ENCODE measurements at places on chromosomes 3 and 15.

GRCh38 chr3:155037508-155038202, 42.5 kb upstream of the MME start:
- no peak for DNase-seq

DNA sequence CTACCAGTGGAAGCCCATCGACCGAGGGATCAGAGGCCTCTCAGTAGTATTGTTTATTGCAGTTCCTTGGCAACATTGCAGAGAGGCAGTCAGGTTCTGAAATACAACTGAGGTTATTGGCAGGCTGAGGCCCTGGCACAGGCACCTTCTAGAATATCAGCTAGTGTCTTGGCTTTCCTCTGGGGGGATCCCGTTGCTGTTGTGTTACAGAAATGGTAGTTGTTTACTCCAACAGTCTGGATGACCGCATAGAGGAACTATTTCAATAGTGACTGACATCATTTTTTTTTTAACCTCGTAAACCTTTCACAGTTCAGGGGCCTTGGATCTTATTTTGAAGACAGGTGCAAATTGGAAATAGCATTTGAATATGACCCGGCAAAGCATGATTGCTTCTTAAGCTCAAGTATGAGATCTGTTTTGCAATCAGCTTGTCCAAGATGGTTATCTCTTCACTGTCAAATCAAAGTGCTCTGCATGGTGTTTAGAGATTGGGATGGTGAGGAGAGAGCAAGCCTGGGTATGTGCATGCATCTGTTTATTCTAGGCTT, 63.9 kb downstream of the PGPEP1L start:
- peak; percentile 40 for DNase-seq

DNA sequence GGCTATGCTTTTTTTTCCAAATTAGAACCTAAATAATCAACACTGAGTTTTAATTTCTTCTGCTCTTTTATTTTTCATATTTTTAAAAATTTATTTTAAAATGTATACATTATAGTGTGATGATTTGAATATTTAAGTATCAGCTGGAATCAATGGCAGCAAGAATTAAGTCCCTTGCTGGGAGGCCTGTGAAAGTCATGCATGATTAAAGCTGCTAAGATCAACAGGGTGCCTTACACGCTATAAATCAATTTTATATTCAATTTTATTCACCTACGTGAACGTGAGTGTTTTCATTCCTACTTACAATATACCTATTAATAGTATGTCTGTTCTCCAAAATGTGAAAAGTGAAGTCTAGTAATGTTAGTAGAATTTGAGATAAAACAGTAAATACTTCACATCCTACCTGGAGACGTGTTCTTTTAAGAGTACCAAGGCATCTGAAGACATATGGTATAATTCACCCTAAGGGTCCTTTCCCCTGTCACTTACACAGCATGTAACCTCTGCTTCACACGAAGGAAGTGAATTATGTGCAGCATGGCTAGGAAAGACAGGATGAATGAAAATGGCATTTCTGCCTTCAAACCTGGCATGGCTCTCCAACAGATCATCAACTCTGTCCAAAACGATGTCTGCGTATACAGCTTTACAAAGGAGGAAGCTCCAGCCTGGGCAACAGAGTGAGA, 640.4 kb upstream of the ROBO1 start:
- DNase-seq, result no peak

- DNase-seq, result peak; percentile 93
Measured at GRCh38 chr3:45123581-45124269, 22.5 kb downstream of the CDCP1 start.

- no peak for DNase-seq
Measured at GRCh38 chr3:46091741-46092701, 64.7 kb upstream of the XCR1 start.

DNA sequence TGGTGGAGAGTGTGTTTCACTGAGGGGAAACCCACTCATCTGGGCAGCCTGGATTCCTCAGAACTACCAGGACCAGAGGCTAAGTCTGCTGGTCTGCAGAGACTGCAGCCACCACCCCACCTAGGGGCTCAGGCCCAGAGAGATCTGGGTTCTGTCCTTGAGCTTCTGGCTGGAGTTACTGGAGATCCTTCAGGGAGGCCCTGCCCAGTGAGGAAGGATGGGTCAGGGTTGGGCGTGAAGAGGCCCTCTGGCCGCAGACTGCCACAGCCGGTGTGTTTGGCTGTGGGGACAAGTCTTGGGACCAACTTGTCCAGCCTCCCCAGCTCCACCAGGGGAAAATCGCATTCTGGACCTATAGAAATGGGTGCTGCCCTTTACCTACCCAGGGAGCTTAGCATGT, 235.3 kb upstream of the CBLB start:
- no peak for DNase-seq

DNA sequence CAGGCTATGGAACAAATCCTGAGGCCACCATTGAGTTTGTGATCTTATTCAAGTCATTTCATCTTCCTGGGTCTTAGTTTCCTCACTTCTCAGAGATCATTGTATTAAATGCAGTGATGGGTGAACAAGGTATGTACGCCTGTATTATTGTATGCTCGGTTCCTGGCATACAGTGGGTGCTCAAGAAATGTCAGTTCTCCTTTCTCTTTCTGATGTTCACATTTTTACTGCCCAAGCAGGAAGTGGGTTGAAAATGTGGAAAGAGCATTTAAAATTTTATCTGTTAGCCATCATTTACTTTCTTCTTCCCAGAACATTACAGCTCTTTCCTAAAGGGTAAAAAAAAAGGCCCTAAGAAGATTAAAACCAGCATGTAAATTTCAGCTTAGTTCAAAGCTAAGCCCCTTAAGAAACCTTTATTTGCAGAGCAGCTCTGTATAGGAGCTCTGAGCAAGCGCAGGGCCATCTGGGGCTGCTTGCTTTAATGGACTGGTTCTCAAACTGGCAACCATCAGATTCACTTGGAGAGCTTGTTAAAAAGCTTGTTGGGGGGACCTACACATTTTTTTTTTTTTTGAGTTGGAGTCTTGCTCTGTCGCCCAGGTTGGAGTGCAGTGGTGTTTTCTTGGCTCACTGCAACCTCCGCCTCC, 179.4 kb downstream of the CHST2 start:
- no peak for DNase-seq

- DNase-seq, result peak; percentile 85
Measured at GRCh38 chr15:87365186-87365585, 891.4 kb downstream of the NTRK3 start.

DNA sequence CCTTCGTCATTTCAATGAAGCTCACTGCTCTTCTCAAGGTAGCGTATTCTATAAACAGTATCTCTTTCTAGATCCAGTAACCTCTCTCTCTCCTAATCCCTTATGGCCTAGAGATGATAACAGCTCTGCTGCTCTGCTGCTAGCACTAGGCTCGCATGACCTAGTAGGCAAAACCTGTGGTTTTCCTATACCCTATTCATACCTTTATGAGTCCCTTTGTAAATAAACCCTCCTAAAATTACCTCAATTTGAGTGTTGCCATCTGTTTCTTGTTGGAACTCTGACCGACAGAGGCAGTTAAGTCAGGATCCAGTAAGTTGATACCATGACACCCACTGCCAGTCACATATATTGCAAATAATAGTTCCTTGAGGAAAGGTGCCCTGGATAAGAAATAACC, 7.3 kb downstream of the CCDC14 start:
- DNase-seq, result no peak

DNA sequence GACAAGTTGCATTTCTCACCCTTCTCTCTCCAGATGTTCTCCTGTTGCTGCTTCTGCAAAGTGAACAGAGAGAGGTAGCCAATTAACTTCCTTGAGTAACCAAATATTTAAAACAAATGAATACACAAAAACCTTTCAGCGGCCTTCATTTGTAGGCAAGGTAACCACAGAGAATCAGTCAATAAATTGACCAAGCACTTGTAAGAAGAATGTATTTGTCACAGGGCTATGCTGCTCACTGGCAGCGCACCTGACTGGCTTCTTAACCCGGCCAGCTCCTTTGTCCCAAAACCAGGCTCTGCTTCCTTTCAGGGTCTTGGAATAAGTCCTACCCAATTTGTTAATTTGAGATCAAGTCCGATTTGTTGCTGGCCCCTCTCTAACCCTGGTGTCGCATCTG, 43.5 kb upstream of the STXBP5L start:
- no peak for DNase-seq

DNA sequence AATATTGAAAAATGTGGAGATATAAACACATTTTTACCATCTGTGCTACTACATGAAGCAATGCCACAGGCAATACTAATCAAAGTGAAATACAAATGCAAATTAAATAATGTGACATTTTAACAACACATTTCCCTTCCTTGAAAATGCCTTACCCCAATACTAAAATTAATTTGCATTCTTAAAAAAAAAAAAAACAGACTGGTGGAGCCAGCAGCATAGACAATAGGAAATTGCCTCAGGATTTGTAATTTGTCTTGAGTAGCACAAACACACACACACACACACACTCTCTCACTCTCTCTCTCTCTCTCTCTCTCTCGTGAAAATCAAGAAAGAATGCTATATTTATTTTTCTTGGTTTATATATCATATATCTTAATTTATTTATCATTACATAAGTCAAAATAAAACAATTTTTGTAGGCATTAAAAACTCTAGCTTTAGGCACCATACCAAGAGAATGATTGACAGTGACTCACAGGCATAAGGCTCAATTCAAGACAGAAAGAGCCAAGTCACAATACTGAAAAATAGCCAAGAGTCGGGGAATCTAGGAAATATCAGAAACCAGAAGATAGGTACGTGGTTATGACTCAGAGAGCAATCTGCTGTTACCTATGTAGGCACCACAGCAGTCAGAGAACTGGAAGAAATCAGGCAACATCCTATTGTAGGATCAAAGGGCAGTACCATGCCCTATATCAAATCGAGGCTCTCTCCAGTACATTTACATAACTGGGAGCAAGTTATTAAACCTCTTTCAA, 23.0 kb downstream of the SUCNR1 start:
- DNase-seq, result peak; percentile 31

DNA sequence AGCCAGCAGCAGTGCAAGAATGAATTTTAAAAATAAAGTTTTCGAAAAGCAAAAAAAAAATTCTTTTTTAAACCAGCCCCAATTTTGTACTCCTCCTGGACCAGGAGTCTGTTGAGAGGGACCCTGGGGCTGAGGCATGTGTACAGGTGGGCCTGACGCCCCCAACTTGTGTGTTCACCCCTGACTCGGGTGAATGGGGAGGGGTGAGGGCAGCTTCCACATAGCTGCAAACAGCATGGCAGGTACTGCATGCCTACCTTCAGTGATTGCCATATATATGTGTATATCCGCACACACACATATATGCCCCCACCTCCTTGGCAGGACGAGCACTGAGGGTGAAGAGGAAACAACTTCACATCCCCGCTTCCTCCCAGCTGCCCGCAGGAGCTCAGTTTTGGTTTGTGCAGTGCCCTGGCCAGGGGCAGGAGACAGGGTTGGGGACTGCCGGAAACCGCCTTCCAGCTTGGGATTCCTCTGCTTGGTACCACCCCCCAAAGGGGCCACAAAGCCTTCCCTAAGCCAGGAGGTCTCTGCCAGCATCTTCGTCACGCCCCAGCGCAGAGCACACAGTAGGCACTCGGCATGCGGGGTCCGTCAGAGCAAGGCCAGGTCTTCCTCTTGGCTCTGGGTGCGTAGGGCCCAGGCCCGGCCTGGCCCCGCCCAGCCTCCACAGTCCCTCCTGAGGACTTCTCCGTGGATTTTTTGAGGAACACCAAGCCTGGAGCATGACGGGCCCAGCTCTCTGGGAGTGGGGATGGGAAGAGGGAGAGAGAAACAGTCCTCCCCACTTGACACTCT, 61.8 kb upstream of the RPL32 start:
- no peak for DNase-seq
